Epithelial cell of prostate (primary cell): ENCODE measurements at places on chromosomes 2 and 18.

GRCh38 chr2:220078439-220078838, 451.0 kb downstream of the SLC4A3 start:
- DNase-seq, result no peak

GRCh38 chr2:134845719-134846118, 7.3 kb downstream of the ACMSD start:
- no peak for DNase-seq

GRCh38 chr2:233479616-233480489, 86.7 kb downstream of the USP40 start:
- no peak for DNase-seq

GRCh38 chr18:57909620-57910019, 106.5 kb upstream of the ATP8B1 start:
- DNase-seq, result peak; percentile 64

DNA sequence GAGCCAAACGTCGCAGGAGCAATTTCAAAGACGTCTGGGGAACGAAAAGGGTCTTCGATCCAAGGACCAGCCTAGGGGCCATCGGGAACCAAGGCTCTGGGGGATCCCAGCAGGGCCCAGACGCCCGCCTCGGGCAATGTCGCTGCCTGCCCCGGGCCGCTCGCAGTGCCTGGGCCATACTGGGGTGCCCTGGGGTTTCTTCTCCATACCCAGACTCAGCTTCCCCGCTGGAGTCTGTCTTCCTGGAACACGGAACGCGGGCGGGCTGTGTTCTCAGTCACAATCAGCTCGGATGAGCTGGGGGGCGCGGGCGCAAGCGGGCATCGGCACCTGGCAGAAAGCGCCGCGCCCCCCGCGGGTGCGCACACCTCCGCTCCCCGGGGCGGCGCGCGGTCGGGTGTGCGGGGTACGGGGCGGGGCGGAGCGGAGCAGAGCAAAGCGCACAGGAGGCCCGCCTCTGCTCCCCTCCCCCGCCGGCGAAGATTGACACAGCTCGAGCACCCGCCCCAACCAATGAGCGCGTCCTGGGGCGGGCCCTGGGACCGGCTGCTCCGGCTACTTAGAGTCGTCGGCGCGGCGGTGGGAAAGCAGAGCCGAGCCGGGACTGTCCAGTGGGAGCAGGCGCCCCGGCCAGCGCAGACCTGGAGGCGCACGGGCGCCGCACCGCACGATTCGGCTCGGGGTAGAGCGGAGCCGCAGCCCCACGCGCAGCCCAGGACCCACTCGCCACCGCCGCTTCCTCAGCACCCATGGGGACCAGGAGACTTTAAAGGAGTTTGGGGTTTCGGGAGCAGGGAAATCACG, at the start of gene LRATD1:
Gene LRATD1 (plus strand): TSS at position 585 of the 804 bp plus-strand sequence. CDS start 1,263 bp downstream, outside the sequence.
- DNase-seq, result peak; percentile 80

GRCh38 chr2:105553538-105554196, 154.8 kb upstream of the FHL2 start:
- no peak for DNase-seq

GRCh38 chr18:69401226-69401971, 711 bp downstream of the DOK6 start:
- DNase-seq, result no peak

- no peak for DNase-seq
Observed at GRCh38 chr2:168326572-168326971, 79.2 kb upstream of the STK39 start.

GRCh38 chr2:154814856-154815255, 116.4 kb downstream of the KCNJ3 start:
- no peak for DNase-seq

DNA sequence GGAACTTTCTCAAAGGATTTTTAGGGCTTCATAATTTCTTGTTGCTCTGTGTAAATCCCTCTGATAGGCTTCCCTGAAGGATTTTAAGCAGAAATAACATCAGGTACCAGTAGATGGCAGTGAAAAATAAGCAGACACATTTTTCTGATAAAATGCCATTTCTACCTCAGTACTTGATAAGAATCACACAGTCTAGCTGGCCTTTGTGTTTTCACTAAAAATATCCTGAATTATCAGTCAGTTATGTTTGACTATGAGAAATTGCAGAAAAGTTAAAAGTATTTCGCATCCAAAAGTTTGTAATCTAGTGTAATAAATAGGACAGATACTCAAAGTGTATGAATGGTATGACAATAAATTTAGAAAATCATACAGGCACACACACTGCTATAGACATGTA, 68.7 kb downstream of the DNAJC10 start:
- DNase-seq, result no peak

GRCh38 chr2:181305301-181306123, 151.7 kb upstream of the ITGA4 start:
- no peak for DNase-seq

DNA sequence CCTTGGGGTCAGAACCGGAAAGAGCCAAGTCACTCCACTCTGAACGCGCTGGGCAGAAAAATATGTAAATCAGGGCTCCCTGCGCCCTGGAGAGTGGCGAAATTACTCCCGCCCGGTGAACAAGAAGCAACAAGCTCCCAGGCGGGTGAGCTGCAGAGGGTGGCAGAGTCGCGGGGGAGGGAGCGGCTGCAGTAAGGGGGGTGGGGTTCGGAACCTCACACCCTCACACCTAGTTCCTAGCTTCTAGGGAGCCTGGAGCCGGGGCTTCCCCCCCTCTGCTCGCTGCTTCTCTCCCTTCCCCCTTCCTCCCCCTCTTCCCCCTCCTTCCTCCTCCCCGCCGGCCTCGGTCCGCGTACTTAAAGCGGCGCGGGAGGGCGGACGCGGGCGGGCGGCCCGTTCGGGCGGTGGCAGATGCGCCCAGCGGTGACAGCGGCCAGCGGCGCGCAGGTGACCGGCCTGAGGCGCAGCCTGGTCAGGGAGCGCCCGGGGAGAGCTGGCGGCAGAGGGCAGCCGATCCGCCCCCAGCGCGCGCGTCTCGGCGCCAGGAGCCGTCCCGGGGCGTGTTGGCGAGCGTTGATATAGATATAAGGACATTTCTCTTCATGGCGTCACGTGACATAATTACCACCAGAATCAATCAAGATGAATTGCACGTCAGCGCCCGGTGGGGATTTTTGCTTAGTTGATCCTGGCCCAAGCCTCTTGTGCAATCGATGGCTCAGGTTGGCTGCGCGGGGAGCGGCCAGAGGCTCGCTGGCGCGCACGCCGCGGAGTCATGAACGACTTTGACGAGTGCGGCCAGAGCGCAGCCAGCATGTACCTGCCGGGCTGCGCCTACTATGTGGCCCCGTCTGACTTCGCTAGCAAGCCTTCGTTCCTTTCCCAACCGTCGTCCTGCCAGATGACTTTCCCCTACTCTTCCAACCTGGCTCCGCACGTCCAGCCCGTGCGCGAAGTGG, at the start of gene HOXD11:
Gene HOXD11 (plus strand): TSS at position 700 of the 959 bp plus-strand sequence. CDS start 76 bp downstream, at position 776.
- DNase-seq, result peak; percentile 78

DNA sequence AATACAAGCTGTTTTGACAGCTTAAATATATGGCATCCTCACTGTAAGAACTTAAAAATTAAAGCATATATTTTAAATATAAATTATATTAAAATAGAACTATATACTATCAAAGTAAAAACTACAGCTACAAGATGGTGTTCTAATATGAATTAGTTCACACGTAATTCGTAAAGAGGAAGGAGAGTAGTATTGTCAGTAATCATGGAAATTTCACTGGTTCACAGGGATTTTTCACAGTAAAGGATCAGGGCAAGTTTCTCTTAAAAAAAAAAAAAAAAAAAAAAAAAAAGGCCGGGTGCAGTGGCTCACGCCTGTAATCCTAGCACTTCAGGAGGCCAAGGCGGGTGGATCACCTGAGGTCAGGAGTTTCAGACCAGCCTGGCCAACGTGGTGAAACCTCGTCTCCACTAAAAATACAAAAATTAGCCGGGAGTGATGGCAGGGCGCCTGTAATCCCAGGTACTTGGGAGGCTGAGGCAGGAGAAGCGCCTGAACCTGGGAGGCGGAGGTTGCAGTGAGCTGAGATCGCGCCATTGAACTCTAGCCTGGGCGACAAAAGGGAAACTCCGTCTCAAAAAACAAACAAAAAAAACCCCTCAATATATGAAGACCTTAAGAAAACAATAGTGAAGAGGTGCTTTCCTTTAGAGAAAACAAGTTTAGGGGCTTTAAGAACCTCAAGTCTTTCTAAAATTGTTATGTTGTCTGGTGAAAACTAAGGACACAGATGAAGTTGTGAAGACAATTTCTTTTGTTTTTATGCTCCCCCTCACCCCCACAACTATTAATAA, 32.5 kb downstream of the PNO1 start:
- DNase-seq, result no peak

DNA sequence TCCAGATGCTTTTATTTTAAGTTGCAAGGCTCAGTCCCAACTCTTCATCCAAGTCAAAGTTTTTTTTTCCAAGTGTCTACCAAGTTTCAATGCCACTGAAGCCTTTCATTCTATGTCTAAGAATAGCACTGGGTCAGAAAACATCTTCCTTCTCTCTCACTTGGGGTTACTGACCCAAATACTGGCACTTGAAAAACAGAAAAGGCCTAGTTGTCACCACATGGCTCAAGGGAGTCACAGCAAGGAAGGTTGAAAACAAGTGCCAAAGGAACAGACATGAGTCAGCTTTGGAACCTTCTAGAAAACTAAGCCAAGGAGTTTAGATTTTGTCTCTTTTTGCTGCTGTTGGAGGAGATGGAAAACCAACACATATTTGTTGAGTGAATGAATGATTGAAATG, 146.5 kb downstream of the COPS8 start:
- DNase-seq, result no peak

- no peak for DNase-seq
Observed at GRCh38 chr18:79650959-79651358, 28.6 kb upstream of the CTDP1 start.

- no peak for DNase-seq
Observed at GRCh38 chr18:59918997-59919396, 19.2 kb downstream of the PMAIP1 start.

DNA sequence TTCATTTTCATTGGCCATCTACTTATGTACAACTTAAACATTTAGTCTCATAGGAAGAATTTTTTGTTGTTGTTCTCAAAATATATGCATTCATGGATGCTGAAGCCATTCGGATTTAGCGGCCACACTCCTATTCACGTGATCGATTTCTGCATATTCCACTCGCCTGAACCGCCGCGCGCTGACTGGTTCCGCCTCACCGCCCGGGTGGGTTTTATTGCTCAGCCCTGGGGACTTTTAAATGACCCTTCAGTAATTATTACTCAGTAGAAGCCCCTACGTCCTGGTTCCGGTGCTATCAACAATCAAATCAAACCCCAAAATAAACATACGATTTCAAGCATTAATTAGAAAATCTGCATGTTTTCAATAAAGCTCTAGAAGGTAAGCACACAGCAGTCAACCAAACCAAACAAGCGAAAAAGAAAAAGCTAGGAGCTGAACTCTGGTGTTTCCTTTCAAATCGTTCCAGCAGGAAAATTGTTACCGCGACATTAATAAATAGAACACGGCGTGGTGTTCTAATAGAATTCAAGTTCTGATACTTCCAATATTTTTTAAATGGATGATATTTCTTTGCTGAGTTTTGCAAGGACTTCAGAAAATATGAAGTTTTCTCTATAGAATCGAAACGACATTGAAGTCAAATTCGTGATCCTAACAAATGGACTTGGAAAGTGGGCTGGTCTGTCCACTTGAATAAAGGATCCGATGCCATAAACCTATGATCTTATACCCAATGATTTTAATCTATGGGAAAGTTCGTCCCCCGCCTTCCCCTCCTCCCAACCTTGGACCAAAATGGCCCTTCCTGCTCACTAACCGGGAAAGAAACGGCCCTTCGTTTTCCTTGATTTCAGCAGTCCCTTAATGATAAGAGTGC, 9.3 kb downstream of the PAX3 start:
- no peak for DNase-seq

DNA sequence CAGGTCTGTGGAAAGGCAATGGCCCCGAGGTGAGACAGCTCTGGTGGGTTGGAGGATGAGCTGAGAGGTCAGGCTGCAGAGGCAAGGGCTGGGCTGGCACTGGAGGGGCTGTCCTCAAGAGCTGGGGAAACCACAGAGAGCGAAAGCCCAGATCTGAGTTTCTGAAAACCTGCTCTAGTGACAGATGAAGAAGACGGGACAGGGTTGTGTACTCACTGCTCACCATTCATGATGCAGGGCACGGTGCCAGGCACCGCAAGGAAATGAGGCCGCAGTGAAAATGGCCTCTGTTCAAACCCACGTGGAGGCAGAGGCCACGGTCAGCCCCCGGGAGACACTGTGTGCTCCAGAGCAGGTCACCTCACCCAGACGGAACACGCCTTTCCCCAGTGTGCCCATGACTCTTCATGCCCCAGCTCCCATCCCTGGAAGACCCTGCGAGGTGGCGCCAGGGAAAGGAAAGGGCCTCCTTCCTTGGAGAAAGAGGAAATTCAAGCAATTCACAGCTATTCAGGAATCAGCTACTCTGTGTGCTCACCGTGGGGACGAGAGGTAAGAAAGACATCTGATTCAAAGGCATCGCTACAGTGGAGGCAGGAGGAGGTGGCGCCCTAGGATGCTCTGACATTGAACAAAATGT, 24.3 kb upstream of the ID2 start:
- no peak for DNase-seq

DNA sequence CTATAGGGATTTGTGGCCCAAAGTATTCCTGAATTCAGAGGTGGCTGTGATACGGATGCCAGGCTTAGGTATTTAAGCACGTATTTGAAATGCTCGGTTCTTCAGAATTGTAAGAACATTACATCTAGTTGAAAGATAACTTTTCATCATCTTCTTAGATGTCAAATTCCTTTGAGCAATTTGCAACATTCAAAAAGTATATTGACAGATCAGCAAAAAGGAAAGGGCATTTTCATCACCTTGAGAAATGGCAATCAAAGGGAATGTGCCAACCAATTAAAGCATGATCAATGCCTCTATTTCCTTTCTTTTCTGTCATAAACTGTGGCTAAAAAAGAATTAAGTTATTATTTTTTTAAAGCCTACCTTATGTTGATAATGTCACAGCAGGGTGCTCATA, 66.3 kb upstream of the LRRTM4 start:
- DNase-seq, result no peak

DNA sequence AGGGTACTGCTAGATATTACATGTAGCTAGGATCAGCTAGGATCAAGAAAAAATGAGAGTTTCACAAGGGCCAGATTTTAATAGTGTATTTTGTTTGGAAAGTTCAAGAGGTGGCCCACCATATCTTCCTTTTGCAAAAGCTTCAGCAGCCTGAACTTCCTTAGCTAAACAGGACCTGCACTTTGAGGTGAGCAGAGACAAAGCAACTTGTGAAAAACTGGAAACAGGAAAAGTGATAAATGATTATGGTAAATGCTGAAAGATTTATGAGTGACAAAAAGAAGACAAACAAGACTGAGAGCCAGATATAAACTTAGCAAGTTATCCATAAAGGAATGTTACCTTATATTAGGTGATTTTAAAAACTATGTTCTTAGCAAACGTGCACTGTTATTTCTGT, 123.6 kb downstream of the ZNF521 start:
- DNase-seq, result no peak

GRCh38 chr2:96336104-96336775, 674 bp downstream of the NCAPH start:
- DNase-seq, result no peak

GRCh38 chr2:61354543-61355197, 116.2 kb downstream of the USP34 start:
- no peak for DNase-seq
